Activated effector memory CD4-positive, alpha-beta T cell treated with anti-CD3 and anti-CD28 coated beads, Interleukin-2, amount 50 U/mL, for 16 hours (primary cell): ENCODE measurements at places on chromosomes 11 and 22.

GRCh38 chr22:38056969-38057891 lies at the start of gene PICK1:
Gene PICK1, plus strand, starts transcription at chr22:38057404. Its CDS starts 406 bp downstream, at chr22:38057810.
- DNase-seq = peak; percentile 91

- DNase-seq = no peak
Measured at GRCh38 chr11:62646825-62647608, 604 bp upstream of the GANAB start.

GRCh38 chr11:16086229-16086819 lies 270.0 kb downstream of the SOX6 start:
- peak; percentile 59 for DNase-seq

DNA sequence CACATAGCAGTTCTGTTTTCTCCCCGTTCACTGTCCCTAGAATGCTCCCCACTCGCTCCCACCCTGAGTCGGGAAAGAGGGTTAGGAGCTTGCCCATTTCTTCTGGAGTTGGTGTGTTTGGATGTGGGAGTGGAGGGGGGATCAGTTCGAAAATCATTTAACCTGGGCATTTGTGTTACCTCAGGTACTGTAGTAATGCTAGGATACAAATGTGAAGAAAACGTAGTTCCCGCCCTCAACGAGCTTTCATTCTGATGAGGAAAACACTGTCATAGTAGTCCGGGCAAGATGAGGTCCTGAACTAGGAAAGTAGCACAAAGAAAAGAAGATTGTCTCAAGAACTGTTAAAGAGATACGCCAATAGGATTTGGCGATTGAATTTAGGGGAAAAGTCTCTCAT lies 539 bp downstream of the SDHD start:
- DNase-seq = no peak

DNA sequence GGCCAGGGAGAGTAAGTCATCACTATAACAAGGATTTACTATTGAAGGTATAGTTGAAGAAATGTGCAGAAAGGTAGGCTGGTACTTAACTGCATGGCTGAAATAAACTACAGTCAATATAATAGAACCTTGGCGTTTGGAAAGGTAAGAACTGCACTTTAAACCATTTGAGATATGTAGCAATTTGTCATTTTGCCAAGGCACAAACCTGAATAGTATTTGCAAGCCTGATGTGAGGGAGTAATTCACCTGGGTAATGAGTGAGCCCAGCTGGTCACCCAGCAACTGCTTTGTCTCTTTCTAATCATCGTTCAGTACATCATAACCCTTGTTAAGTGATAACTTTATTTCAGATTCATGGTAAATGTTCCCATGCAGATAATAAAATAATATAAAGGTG lies 62.3 kb upstream of the SCUBE2 start:
- no peak for DNase-seq

GRCh38 chr22:39117585-39118191 lies 20.6 kb downstream of the APOBEC3H start:
- DNase-seq = peak; percentile 90

DNA sequence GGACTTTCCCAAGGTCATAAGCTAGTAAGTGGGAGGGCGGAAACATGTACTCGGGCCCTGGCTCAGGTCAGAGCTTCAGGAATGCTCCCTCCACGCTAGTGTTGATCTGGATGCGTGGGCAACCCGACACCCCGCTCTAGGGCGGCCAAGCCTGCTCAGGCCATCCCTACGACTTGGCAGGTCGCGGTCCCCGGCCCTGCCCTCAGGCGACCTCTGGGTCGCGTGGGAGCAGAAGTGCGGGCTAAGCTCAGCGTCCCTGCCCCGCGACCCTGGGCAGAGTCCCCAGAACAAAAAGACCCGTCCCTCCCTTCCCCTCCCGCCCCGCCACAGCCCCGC lies 781 bp upstream of the TEF start:
- no peak for DNase-seq

GRCh38 chr22:30250039-30250565 lies 3.5 kb upstream of the LIF start:
- DNase-seq = no peak

DNA sequence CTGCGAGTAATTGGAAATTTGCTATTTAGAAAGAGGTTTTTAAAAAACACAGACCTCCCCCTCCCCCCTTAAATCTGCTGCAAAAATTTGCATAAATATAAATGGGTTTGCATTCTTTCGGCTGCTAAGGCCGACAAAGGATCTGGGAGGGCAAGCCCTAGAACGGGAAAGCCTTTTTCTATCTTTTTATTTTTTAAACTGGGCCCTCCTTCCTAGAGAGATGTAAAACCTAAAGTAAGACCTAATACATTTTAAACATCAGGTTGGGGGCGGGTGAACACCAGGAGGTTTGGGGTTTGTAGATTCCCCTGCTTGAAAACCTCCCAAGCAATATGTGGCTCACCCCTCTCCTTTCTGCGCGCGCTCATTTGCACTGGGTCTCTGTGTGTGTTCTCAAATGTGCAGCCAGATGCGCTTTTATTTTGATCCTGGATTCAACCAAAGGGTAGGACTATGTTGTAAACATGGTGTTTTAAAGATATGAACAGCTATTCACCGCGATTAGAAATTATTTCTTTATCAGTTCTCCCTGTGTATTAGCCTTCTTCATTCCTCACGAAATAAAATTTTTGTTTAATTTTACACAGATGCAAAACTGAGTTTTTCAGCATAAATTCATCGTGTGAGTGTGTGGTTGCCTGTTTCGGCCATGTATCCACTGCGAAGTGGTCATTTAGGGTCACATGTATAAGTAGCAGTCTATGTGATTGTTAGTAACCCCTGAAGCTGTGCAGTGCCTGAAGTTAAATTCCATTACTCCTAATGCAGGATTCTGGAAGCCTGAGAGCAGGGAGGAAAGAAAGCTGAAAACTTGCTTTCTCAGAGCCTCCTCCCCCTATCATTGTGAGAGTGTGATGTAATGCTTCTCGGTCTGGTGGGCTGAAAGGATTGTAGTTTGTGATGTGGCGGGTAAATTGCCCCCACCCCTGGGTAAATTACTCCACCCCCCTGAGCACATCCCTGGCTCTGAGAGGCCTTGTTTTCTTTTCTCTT lies 988 bp downstream of the TNRC6B start:
- peak; percentile 76 for DNase-seq

DNA sequence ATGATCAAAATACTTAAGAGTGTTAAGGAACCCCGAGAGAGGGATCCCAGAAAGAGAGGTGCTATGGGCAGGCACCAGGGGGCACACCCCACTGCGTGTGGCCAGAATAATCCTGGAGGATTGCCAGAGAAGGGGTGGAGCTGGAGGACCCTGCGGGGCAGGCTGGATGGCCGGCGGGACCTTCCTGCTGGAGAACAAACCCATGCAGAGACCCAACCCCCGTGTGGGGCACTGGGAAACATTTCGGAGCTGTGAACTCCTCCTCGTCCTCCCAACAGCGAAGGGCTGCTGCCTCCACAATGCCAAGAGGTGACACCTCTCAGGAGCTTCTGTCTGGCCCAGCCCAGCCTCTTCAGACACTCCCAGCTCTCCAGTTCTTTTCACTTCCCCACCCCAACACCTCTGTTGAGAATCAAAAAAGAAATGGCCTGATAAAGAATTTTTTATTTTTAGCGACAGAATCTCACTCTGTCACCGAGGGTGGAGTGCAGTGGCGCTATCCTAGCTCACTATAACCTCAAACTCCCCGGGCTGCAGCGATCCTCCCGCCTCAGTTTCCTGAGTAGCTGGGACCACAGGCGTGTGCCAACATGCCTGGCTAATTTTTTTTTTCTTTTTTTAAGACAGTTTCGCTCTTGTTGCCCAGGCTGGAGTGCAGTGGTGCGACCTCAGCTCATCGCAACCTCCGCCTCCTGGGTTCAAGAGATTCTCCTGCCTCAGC lies 25.6 kb downstream of the RHOD start:
- no peak for DNase-seq

GRCh38 chr11:3981084-3981633 lies 113.4 kb upstream of the RRM1 start:
- DNase-seq = no peak

DNA sequence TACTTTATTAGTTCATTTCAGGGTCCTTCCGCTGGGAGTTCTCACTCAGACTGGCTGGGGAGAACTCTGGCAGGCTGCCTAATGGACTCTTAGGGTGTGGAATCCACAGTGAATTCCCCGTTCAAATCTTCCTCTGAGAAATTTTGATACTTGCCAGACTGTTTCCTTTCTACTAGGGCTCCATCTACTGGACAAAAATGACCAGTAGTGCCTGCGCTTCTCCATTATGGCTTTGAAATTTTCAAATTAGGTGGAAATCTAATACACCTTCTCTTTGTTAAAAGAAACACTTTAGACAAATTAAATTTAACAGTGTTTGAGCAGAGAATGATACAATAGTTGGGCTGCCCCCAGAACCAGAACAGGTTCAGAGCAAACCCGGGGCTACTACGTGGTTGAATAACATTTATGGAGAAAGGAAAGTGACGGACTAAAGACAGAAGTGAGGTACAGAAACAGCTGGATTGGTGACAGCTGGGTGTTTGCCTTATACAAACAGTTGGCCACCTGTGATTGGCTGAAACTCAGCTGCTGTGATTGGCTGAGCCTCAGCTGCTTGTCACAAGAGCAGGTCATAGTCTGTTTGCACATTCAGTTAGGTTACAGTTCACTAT lies 52.9 kb upstream of the FDX1 start:
- DNase-seq = no peak

- peak; percentile 78 for DNase-seq
Measured at GRCh38 chr11:61747192-61747966, 5.1 kb upstream of the MYRF start.

- DNase-seq = no peak
Measured at GRCh38 chr11:9081153-9081552, 10.2 kb downstream of the SCUBE2 start.

- no peak for DNase-seq
Measured at GRCh38 chr11:46755962-46756361, 36.9 kb downstream of the F2 start.

GRCh38 chr11:12402691-12403120 lies 25.3 kb downstream of the PARVA start:
- no peak for DNase-seq

GRCh38 chr11:77047007-77047927 lies 13.1 kb downstream of the B3GNT6 start:
- peak; percentile 88 for DNase-seq

DNA sequence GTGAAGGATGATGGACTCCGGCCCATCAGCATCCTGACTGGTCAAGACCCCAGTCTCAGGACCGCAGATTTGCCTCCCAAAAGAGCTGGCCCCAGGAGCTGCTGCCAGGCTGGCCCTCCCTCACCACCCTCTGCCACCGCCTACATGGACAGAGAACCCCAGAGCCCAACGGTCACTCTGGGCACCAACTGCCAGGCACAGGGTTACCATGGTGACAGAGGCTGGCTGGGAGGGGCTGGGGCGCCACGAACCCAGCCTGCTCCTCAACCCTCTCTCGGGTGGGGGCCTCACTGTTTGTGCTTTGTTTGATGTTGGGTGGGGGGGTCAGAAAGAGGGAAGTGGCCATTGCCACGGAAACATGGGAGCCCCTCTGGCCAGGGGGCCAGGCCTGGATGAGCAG lies 55.8 kb downstream of the ELFN2 start:
- DNase-seq = no peak
